Liver (tissue), 10 donors: ENCODE measurements at places on chromosomes 3 and 15. TPM values are rescaled to one million over a fixed set of nuclear protein-coding genes. Genes with fewer than 3 reads are reported as not detected.

Gene ZMYND10
- polyA plus RNA-seq, result 0.31 TPM

Gene IGSF11
- 0.02 TPM for polyA plus RNA-seq

Gene ZNF385D
- polyA plus RNA-seq, result 0.08 TPM

Gene TATDN2
- 8.3 TPM for polyA plus RNA-seq

Gene ARNT2
- 0.17 TPM for polyA plus RNA-seq

Gene SCG3
- polyA plus RNA-seq, result 0.01 TPM

Gene IMPG2
- not detected for polyA plus RNA-seq

Gene LSAMP
- 0.07 TPM for polyA plus RNA-seq

Gene GOLGA6L6
- polyA plus RNA-seq, result not detected

Gene PRR20G
- not detected for polyA plus RNA-seq

Gene PDZRN3
- 0.69 TPM for polyA plus RNA-seq

Gene EIF1B
- polyA plus RNA-seq, result 33.8 TPM

Gene C3orf49
- 0.13 TPM for polyA plus RNA-seq

Gene FBXO40
- not detected for polyA plus RNA-seq

Gene MYO5A
- polyA plus RNA-seq, result 1.3 TPM

Gene NOX5
- polyA plus RNA-seq, result 0.08 TPM

Gene DBR1
- 3.2 TPM for polyA plus RNA-seq

Gene THAP10
- 0.76 TPM for polyA plus RNA-seq

Gene ANKRD34C
- polyA plus RNA-seq, result not detected

Gene SH2D7
- polyA plus RNA-seq, result not detected

Gene MESP1
- polyA plus RNA-seq, result 1.8 TPM

Gene BSN
- polyA plus RNA-seq, result 0.38 TPM

Gene RBP2
- not detected for polyA plus RNA-seq

Gene TCF12
- polyA plus RNA-seq, result 8.7 TPM

Gene SEMA7A
- 1.4 TPM for polyA plus RNA-seq

Gene LMAN1L
- not detected for polyA plus RNA-seq

Gene GOLGA6A
- 0.08 TPM for polyA plus RNA-seq

Gene TRANK1
- polyA plus RNA-seq, result 8.1 TPM

Gene SEMA3B
- 0.40 TPM for polyA plus RNA-seq

Gene GUCA1C
- not detected for polyA plus RNA-seq

Gene ATP13A5
- not detected for polyA plus RNA-seq

Gene MLF1
- 0.64 TPM for polyA plus RNA-seq

Gene CHST14
- polyA plus RNA-seq, result 2.3 TPM

Gene IL17RB
- polyA plus RNA-seq, result 17.0 TPM

Gene ALDH1A2
- 13.4 TPM for polyA plus RNA-seq

Gene TMEM108
- 0.05 TPM for polyA plus RNA-seq

Gene NANOGP8
- not detected for polyA plus RNA-seq

Gene PDCD10
- polyA plus RNA-seq, result 17.5 TPM

Gene OXSR1
- 8.2 TPM for polyA plus RNA-seq

Gene COL8A1
- polyA plus RNA-seq, result 1.1 TPM

Gene OR5H6
- polyA plus RNA-seq, result not detected

Gene OCA2
- 0.04 TPM for polyA plus RNA-seq

Gene CX3CR1
- polyA plus RNA-seq, result 0.66 TPM

Gene MME
- 4.1 TPM for polyA plus RNA-seq

Gene SERP1
- 247 TPM for polyA plus RNA-seq

Gene TM4SF18
- polyA plus RNA-seq, result 7.7 TPM

Gene SYNPR
- not detected for polyA plus RNA-seq

Gene CLRN1
- not detected for polyA plus RNA-seq

Gene GOLGA8S
- polyA plus RNA-seq, result 0.07 TPM

Gene CYP1A1
- polyA plus RNA-seq, result 1.4 TPM

Gene CEMIP
- 0.19 TPM for polyA plus RNA-seq
